ENCODE measurements at places on chromosomes 7 and 10.
A peak's percentile ranks its signal among the peaks of the same experiment; 100 is the strongest.

DNA sequence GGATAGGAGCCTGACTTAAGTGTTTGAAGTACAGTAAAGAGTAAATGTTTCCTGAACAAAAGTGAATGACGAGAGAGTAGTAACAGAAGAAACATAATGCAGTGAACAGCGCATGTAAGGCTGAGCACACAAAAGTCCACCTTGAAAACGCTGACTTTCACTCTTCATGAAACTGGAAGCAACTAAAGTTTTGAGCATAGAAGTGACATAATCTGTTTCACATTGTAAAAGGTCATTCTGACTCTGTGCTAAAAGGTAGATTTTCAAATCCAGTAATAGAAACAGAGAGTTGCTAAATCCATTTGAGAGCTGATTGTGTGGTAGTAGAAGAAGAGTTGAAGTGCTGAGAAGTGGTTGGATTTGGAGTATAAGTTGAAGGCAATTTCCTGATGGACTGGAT lies 1037.0 kb downstream of the CNTNAP2 start:
- DNase-seq: no peak

GRCh38 chr7:76507723-76508406 lies 2.5 kb upstream of the UPK3B start:
- DNase-seq: peak; percentile 72

DNA sequence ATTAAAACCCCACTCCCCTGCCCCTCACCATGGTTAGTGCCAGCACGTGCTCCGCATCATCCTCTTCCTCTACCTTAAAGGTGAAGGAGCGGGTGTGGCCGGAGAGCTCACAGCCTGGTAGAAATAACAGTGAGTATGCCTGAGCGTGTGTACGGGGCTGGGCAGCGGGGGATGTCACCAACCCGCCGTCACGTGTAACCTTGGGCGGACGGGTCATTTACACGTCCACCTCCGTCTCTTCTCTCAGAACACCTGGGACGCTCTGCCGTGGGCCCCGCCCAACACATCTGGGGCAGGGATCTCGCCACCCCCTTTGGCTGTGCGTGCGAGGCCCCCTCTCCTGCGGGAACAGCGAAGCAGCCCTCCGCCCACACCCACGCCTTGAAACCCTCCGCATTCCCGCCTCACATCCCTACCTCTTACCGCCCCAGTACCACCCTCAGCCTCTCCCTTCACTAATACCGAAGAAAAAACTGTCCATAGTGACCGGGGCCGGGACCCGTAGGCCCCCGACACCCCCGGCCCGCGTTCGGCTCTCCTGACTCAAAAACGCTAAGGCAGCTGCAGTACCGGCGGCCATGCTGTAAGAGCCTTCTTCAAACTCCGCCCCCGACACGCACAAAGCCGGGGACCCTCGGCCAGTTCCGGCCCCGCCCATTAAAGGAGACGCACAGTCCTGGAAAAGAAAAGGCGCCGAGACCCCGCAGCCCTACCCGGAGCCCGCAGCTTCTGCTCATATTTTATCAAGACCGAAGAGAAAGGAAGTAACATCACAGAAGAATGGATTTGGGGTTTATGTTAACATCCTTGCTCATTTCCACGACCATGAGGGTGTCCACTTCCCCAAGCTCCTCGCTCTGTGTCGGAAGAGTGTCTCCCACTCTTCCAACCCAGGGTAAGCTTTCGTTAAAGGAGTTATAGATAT lies at the start of gene NPM3:
Gene NPM3 (minus strand): TSS at position 636 of the 925 bp plus-strand sequence. CDS start 56 bp downstream, at position 580.
- DNase-seq: peak; percentile 80

DNA sequence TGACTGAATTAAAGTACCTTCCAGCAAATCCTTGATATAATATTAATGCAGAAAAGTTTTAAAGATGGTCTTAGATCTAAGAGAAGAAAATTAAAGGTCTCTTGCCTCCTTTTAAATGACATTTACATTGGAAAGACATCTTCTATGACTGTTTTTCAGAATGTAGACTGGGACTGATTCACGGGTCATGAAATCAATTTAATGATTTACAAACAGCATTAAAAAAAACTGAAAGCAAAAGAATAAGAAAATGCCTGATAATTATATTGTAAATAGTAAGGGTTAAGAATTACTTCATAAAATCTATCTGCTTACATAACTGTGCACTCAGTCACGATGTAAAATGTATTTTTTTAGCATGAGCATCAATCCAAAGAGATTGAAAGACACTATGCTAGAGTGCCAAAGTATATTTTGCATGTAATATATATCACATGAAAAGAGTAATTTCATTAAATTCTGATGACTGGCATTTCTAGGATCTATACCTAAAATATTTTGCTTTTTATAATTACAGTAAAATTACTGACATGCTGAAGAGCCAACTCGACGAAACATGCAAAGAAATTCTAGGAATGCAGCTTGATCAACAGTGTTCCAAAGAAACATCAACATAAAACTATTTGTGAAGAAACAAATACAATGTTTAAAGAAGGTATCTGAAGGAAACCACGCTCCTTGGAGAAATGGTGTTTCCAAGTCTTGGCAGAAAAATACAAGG lies 35.1 kb downstream of the RTKN2 start:
- no peak for DNase-seq

DNA sequence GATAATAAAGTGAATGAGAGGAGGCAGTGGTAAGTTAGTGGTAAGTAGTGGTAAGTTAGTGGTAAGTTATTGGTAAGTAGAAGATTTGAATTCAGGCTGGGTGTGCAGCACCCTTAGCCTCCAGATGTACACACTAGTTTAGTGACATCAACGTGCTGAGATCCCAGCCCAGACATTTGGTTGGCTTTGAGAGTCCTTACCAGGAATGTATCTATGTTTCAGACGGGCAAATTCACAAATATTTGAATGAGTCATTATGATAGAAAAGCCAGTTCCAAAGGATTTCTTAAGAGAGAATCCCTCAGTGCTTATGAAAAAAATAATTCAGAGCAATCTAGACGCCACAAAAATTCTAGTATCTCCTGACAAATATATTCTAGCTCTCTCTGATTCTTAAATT lies 70.0 kb downstream of the ARL4A start:
- DNase-seq: no peak

- no peak for DNase-seq
These were observed 81.9 kb upstream of the DYNC1I1 start for GRCh38 chr7:95690367-95690947.

- peak; percentile 77 for DNase-seq
These were observed 1.9 kb upstream of the PLAU start for GRCh38 chr10:73908853-73909539.

- DNase-seq: no peak
These were observed 34.1 kb upstream of the KCNMA1 start for GRCh38 chr10:77671594-77672252.

DNA sequence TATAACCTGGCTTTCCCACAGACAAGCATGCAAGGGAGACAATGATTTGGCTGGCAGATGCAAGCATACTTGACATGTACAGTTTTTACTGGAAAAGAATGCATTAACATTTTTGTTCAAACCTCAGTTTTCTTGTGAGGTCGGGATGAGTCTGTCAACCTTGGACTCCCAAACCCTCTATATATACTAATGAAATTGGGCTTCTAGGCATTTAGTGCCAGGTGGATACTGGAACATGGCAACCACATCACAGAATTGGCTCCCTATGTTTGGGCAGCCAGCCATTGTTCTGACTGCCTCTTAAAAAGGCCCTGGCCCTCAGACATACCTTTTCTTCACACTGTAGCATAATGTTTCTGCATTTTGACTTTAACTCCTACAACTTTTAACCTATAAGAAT lies 39.1 kb downstream of the CDK6 start:
- no peak for DNase-seq

DNA sequence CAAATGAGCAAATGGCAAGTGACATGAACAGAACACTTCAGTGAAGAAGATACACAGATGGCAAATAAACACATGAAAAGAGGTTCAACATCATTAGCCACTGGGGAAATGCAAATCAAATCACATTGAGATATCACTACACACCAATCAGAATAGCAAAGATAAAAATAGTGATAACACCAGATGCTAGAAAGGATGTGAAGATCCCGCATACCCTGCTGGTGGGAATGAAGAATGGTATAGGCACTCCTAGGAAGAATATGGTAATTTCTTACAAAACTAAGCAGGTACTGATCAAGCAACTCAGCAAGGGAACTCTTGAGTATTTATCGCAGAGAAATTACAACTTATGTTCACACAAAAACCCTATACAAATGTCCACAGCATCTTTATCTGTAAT lies 11.2 kb downstream of the LAMB4 start:
- DNase-seq: no peak

DNA sequence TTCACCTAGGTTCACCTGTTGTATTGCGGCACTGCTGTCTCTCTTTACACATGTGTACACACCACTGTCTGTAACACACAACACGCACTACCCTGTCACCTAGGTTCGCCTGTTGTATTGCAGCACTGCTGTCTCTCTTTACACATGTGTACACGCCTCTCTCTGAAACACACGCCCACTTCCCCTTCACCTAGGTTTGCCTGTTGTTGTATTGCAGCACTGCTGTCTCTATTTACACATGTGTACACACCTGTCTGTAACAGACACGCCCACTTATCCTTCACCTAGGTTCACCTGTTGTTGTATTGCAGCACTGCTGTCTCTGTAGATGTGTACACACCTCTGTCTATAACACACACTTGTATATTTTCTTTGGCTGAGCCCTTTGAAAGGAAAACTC lies 51.5 kb downstream of the WDR37 start:
- DNase-seq: no peak

GRCh38 chr7:144531181-144531580 lies 127.7 kb upstream of the NOBOX start:
- no peak for DNase-seq

- DNase-seq: no peak
These were observed 17.7 kb downstream of the LDB1 start for GRCh38 chr10:102102421-102102820.

All from CD4-positive, alpha-beta T cell treated with Interleukin-1 beta for 1 hour (primary cell).